A172 (cell line): ENCODE measurements at places on chromosomes 7 and 10. TPM values are rescaled to one million over a fixed set of nuclear protein-coding genes. Genes with fewer than 3 reads are reported as not detected.

The FZD8 gene
- total RNA-seq: 4.9 and 5.8 TPM in 2 replicates

The CALHM3 gene
- 4.7 and 4.8 TPM in 2 replicates for total RNA-seq

The PVRIG gene
- total RNA-seq: not detected in 2 replicates

The FOXI2 gene
- not detected in 2 replicates for total RNA-seq

The TRIL gene
- total RNA-seq: not detected in 2 replicates
